ENCODE measurements at places on chromosomes 13 and 19. TPM values are rescaled to one million over a fixed set of nuclear protein-coding genes. Genes with fewer than 3 reads are reported as not detected.

Gene S1PR5
- 15.8 TPM for total RNA-seq

Gene NCAN
- total RNA-seq = not detected

Gene FBXW9
- 9.6 TPM for total RNA-seq

Gene SKA3
- 3.4 TPM for total RNA-seq

Gene PSG3
- total RNA-seq = not detected

Gene LILRA2
- total RNA-seq = 0.53 TPM

Gene SH3GL1
- 80.7 TPM for total RNA-seq

Gene MIER2
- total RNA-seq = 13.0 TPM

Gene SLAIN1
- total RNA-seq = 4.6 TPM

Gene OR7D2
- not detected for total RNA-seq

Gene SLC5A5
- 0.18 TPM for total RNA-seq

Gene RASL11A
- total RNA-seq = 4.4 TPM

DNA sequence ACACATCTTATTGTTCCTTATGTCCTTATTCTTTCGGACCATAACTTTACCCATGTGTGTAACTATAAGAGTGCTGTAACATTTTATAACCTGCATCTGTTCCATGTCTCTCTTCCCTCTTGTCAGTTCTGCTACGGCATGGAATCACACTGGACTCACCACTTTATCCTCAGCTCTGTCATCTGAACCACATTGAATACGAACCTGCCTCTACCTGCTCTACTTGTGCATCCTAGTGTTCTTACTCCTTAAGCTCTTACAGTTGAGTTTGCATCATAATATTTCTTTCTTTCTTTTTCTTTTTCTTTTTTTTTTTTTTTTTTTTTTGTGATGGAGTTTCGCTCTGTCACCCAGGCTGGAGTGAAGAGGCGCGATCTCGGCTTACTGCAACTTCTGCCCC, 180.9 kb downstream of the GPC5 start:
- H3K27ac ChIP-seq = no peak overlapping the region
- no peaks in the 10 kb centered on the region for H3K27me3 ChIP-seq
- H3K4me1 ChIP-seq = no peaks in the 10 kb centered on the region

DNA sequence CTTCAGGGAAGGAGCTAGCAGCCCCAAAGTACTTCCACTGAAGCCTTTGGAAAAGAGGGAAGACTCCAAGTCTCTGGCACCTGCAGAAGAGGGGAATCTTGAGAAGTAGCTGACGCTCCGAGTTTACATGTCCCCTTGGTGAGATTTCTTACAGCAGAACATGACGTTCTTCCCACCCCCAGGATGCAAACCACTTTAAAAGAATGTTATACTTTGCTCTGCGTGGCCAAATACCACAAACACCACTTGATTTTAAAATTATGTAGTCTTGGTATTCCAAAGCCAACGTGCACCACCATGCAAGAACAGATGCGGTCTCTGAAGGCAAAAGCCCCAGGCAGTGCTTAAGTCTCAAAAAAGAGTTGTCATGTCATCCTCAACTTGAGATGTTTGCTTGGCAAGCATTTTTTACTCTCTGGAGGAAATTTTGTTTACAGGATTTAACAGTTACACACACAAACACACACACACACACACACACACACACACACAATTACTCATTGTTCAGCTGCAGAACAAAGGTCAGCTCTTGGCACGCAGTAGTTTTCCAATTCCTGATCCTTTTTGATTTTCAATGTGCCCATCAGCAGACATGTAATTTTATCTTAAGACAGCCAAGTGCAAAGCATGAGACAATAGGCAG, 106.1 kb downstream of the RGCC start:
- no peak overlapping the region for H3K27ac ChIP-seq
- H3K4me3 ChIP-seq = no peak overlapping the region
- H3K36me3 ChIP-seq = no peaks in the 10 kb centered on the region

GRCh38 chr13:94065741-94066140, 413.7 kb downstream of the DCT start:
- no peak for DNase-seq
- no peaks in the 10 kb centered on the region for H3K36me3 ChIP-seq
- H3K27ac ChIP-seq = no peak overlapping the region
- no peaks in the 10 kb centered on the region for H3K27me3 ChIP-seq

- no peak overlapping the region for H3K27ac ChIP-seq
- no peak for DNase-seq
- H3K27me3 ChIP-seq = no peaks in the 10 kb centered on the region
- no peak overlapping the region for H3K4me3 ChIP-seq
- H3K4me1 ChIP-seq = no peaks in the 10 kb centered on the region
Observed at GRCh38 chr13:32299893-32300292, 15.3 kb downstream of the ZAR1L start.

- H3K27me3 ChIP-seq = no peaks in the 10 kb centered on the region
- H3K27ac ChIP-seq = no peak overlapping the region
- H3K36me3 ChIP-seq = no peaks in the 10 kb centered on the region
- no peak overlapping the region for H3K4me3 ChIP-seq
- H3K4me1 ChIP-seq = peaks cover 10% of the 10 kb centered on the region
- DNase-seq = no peak
Observed at GRCh38 chr19:36079389-36079945, 24.8 kb downstream of the WDR62 start.

DNA sequence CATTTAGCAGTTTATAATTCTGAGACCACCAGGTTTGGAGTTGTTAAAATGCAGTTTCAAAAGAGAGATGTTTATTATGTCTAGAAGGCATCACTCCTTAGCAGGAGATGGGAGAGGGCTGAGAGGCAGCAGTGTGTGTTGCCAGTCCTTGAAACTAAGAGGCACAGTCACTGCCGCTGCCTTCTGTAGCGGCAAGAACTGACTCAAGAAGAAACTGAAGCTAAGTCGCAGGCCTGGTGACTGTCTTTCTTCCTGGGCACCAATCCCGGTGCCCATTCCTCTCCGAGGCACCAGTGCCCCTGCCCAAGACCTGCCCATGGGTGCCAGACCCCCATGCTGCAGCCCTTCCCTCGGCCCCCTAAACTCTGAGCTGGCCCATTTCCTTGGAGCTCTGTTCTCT, 20.1 kb downstream of the N4BP2L1 start:
- H3K4me3 ChIP-seq = no peak overlapping the region
- no peak overlapping the region for H3K27ac ChIP-seq
- H3K27me3 ChIP-seq = no peaks in the 10 kb centered on the region
- no peak for DNase-seq
- H3K4me1 ChIP-seq = no peaks in the 10 kb centered on the region

DNA sequence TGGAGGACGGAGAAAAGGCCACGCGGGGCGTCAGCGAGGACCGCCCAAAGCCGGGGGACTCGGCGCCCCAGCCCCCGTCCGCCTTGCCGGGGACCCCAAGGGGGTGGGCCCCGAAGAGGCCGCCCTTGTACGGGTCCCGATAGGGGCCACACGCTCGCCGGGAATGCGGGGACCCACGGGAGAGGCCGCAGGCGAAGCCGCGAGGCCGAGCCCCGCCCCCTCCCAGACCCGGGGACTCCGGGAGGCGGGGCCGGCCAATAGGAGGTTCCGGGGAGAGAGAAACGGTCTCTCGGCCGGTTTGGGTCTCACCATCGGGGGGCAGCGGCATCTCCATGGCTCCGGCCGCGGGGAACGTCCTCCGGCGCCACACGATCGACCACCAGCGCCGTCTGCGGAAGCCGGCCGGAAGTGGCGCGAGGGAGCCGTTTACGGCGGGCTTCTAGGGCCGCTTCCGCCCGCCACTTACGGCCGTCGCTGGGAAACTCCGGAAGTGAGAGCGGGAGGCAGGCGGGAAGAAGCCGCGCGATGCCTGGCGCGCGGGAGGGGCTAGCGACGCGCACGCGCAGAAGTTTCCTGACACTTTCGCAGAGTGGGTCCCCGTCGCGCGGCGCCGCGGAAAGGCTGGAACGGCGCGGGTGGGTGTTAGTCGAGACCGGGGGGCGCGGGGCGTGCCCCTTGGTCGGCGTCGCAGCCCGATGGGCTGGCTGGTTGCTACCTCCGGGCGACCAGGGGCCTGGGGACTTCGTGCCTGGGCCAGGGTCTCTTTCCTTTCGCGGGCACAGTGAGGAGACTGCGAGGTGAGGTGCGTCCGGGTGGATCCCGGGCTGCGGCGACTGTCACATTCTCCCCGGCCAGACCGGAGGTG, at the start of gene CHERP:
CHERP (minus strand) TSS at position 393 of the 865 bp plus-strand sequence; CDS start at position 334, 59 bp downstream.
- peak within 1 kb of the TSS; percentile 88 for H3K27ac ChIP-seq
- peak; percentile 58 for DNase-seq
- H3K4me1 ChIP-seq = peaks cover 67% of the 10 kb centered on the region
- no peaks in the 10 kb centered on the region for H3K27me3 ChIP-seq

DNA sequence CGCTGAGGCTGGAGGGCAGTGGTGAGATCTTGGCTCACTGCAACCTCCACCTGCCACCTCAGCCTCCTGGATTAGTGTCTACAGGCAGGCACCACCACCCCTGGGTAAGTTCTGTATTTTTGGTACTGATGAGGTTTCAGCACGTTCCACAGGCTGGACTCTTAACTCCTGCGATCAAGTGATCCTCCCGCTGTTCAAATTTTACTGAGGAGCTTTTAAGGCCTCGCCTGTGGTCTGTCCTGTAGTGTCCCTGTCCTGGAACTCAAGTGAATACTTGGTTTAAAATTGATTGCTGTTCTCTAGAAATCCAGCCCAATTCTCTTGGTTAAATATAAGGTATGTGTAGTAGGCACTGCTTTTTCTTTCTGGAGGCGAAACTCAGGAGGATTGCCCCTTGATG, 65.2 kb downstream of the DPRX start:
- no peak overlapping the region for H3K4me3 ChIP-seq
- no peak for DNase-seq
- no peaks in the 10 kb centered on the region for H3K4me1 ChIP-seq
- no peak overlapping the region for H3K27ac ChIP-seq
- H3K27me3 ChIP-seq = no peaks in the 10 kb centered on the region

GRCh38 chr13:26038931-26039475, 12.8 kb downstream of the SHISA2 start:
- H3K27me3 ChIP-seq = no peaks in the 10 kb centered on the region
- no peak overlapping the region for H3K4me3 ChIP-seq
- no peak for DNase-seq
- no peaks in the 10 kb centered on the region for H3K4me1 ChIP-seq
- H3K27ac ChIP-seq = no peak overlapping the region

DNA sequence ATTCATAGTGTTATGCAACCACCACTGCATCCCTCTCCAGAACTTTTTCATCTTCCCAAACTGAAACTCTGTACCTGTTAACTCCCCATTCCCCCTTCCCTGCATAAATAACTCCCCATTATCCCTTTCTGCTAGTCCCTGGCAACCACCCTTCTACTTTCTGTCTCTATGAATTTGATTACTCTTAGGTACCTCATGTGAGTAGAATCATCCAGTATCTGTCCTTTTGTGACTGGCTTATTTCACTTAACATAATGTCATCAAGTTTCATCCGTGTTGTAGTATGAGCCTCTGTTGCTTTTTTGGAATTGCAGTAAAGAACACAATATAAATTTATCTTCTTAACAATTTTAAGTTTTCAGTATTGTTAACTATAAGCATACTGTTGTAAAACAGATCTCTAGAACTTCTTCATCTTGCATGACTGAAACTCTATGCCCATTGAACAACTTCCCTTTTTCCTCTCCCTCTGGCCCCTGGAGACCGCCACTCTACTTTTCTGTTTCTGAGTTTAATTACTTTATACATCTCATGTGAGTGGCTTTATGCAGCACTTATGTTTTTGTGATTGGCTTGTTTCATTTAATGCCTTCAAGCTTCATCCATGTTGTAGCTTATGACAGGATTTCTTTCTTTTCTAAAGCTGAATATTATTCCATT, 87.3 kb upstream of the ABCC4 start:
- H3K27me3 ChIP-seq = no peaks in the 10 kb centered on the region
- no peaks in the 10 kb centered on the region for H3K36me3 ChIP-seq
- no peak for DNase-seq

DNA sequence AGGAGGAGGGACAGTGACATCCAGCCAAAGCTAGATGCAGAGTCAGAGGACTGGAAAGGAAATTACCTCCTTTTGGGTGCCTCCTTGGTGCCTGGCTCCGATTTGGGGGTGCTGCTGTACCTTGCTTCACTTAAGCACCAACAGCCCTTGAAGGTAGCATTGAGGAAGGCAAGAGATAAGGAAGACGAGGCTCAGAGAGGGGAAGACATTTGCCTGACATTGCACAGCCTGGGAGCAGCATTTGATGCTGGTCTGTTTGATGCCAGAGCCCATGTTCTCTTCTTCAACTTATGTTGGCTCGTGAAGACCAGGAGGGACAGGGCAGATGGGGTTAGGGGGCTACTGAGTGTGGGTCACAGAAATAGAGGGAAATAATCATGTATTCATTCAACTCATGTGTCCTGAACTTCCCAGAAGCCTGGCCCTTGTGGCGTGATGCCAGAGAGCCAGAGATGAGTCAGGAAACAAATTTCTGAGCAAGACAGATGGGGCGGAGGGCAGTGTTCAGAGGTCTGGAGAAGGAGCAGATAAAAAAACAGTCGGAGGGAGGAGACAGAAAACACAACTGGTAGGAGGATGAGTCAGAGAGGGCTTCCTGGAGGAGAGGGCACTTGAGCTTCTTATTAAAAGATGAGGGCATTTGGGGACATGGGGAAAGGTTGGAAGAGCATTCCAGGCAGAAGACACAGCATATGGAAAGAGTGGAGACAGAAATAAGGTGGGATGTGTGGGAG, 3.0 kb upstream of the C19orf81 start:
- H3K36me3 ChIP-seq = no peaks in the 10 kb centered on the region
- H3K27me3 ChIP-seq = no peaks in the 10 kb centered on the region
- no peak overlapping the region for H3K4me3 ChIP-seq
- no peak overlapping the region for H3K27ac ChIP-seq

GRCh38 chr13:67139551-67139950, 90.6 kb downstream of the PCDH9 start:
- no peak for DNase-seq
- H3K27ac ChIP-seq = no peak overlapping the region
- H3K27me3 ChIP-seq = peaks cover 40% of the 10 kb centered on the region
- no peak overlapping the region for H3K4me3 ChIP-seq
- H3K36me3 ChIP-seq = no peaks in the 10 kb centered on the region
- H3K4me1 ChIP-seq = no peaks in the 10 kb centered on the region

GRCh38 chr13:28326056-28326455, 168.9 kb downstream of the FLT1 start:
- H3K27me3 ChIP-seq = no peaks in the 10 kb centered on the region
- H3K4me1 ChIP-seq = no peaks in the 10 kb centered on the region
- no peak overlapping the region for H3K4me3 ChIP-seq
- DNase-seq = no peak

- no peak for DNase-seq
- H3K36me3 ChIP-seq = no peaks in the 10 kb centered on the region
- H3K4me3 ChIP-seq = no peak overlapping the region
- H3K27ac ChIP-seq = no peak overlapping the region
Observed at GRCh38 chr19:29644210-29644609, 21.1 kb upstream of the PLEKHF1 start.

DNA sequence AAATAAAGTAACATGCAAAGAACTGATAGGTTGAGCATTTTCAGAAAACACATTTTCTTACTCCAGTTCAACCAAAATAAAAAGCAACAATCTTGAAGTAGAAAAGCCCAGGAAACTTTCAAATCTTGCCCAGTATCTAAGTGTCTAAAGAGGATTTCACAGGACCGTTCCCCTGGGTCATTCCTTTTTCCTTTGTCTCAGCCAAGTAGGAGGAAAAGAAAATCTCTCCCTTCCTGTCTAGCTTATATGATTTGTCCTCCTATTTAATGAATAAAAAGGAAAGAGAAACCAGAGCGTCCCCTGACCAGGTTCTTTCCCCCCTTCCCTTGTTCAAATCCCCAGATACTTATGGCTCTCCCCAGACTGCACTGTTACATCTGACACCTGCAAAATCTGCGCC, 248.0 kb downstream of the KCTD12 start:
- H3K4me3 ChIP-seq = no peak overlapping the region
- no peaks in the 10 kb centered on the region for H3K27me3 ChIP-seq
- H3K4me1 ChIP-seq = no peaks in the 10 kb centered on the region
- H3K36me3 ChIP-seq = no peaks in the 10 kb centered on the region
